ENCODE measurements at places on chromosomes 16 and 17.

DNA sequence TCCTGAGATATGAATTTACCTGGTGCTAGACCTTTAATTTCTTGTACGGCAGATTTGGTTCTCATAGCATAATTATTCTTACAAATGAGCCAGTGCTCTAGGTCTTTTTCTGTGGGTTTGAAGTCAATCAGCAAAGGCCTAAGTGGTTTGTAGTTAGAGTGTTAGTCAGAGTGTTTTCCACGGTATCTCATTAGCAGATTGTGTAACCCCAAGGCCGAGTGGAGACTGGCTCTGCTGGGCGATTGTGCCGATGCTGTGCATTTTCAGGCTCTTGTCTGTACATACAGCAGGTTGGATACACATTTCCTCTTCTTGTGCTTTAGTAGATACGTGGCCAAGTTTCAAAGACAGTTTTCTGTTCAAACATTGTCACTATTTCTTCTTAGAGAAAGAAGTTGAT, 78.6 kb upstream of the CA10 start:
- DNase-seq = no peak

DNA sequence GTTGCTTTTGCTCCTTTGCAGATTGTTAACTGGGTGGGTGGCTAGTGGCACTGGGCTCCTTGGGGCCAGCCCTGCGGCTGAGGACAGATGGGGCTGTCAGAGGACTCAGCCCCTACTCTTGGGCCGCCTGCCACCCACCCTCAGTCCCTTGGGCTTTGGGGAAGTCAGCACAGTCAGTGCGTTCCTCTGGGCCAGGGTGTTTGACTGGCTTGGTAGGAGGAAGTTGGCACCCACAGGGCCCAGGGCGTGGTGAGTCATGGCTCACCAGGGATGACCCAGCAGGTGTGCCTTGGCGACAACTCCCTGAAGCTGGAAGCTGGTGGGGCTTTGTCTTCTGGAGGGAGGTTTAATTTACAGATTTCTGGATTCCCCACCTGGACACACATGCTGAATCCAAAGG, 32.4 kb downstream of the HAPSTR1 start:
- no peak for DNase-seq

DNA sequence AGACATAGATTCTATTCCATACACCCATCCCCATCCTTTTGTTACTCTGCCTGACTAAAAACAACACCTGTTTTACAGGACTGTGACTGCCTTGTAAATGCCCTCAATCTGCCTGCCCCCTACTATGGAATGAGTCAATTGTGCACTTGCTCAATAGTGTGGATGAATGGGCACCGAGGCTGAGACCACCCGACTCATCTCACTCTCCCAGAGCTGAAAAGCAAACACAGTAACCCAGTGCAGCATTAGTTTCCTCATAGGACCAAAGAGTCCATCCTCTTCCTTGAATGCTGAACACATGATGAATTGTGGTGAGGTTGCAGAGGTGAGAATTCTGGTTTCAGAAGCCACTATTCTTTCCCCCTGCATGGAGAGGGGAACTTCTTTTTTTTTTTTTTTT, 233.7 kb downstream of the ZFHX3 start:
- no peak for DNase-seq

- no peak for DNase-seq
Observed at GRCh38 chr16:70589998-70590471, 56.3 kb upstream of the IL34 start.

GRCh38 chr17:58308173-58308984, 20.2 kb downstream of the TSPOAP1 start:
- no peak for DNase-seq

DNA sequence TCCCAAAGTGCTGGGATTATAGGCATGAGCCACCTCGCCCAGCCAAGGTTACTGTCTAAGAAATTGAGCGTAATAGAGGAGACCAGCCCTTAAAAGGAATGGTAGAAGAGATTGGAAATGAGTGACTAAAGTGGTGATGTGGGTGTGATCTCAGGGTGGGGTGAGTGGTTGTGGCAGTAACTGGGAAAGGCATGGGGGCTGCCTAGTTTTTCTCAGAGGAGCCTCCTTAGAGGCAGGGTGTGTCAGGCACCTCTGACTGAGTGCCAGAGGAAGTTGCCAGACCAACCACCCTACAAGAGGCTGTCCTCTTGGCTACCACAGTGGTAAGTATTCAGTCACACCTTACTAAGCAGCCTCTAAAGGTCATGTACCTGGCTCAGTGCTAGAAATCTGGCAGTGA, 8.9 kb downstream of the DUS2 start:
- no peak for DNase-seq

DNA sequence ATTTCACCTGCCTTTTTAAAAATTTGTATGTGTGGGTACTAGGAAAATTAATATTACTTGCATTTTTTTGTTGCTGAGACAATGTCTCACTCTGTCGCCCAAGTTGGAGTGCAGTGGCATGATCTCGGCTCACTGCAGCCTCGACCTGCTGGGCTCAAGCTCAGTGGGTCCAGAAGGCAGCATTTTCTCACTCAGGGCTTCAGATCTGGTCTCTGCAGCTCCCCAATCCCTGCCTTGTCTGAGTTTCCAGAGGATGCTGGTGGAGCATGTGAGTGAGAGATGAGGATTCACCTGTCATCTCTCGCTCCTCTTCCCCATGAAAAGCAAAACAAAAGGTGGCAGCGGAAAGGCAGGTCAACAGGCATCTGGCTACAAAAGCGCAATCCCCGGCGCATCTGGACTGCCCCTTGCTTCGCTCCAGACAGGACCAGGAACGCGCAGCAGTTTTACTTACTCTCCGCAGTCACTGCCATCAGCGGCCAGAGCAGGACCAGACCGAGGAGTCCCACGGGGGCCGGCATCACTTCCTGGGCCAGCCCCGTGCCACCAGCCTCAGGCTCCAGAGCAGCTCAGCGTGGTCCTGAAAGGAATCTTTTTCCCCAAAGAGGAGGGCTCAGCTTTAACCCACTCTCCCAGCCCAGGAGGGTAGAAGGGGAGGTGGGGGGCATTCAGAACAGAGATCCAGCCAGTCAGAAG, 59.9 kb downstream of the LITAF start:
- no peak for DNase-seq

DNA sequence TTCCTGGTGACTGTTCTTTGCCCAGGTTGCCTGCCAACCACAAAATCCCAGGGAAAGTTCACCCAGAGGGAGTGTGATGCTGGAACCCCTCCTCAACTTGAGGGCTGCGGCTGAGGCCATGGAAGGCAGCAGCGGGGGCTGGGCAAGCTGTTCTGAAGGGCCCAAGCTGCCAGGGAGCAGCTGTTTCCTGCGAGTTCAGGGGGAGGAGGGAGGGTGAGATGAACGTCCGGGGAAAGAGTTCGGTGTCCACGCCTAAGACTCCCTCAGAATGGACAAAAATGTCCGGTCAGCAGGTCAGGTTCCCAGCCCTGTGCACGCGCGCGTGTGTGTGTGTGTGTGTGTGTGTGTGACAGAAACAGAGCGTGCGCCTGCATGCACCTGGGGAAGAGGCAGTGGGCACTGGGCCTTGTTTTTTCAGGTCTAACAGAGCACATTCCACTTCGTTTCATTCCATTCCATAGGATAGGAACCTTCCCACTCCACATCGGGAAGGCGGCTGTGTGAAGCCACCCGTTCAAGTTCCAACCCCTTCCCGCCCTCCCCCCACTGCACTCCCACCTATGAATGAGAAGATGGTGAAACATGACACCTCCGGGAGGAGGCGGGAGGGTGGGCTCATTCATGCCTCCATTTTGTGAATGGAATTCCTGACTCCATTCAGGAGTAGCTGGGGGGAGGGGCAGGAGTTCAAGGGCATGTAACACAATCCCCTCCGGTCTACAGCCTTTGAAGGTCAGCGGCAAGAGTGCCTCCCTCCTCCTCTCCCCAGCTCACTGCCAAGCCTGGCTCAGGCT, 15.7 kb downstream of the ETV4 start:
- DNase-seq = peak; percentile 38

DNA sequence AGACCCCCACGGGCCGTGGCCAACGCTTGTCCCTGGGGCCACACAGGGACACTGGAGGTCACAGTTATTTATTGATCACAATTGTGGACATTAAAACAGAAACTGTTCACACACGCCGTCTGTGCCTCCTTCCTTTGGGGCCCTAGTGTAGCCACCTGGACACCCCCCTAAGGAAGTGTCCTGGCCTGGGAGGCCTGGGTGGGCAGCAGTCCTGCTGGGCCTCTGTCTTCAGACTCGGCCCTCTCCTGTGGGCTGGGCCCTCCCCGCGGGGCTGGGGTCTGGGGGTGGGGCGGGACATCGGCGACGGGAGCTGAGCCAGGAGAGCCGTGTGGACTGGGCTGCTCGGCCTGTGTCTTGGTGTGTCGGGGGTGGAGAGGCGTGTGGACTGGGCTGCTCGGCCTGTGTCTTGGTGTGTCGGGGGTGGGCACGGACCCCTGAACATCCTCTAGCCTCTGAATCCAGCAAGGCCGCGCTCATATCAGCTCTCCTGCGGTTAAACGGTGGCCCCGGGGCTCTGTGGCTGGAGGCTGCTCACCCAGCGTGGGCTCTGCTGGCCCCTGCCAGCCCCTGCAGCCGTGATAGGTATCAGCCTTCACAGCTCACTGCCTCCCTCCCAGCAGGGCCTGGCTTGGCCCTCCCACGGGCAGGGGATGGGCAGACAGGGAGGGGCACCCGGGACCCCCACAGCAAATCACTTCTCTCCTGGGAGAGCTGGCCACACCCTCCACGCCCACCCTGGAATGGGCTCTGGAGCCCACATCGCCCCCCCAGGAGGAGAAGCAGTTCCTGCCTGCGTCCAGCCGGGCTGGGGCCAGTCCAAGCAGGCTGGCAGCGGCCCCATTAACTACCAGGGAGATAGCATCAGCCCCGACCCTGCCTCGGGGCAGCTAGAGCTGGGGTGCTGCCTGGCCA, 1.1 kb upstream of the NHLRC4 start:
- DNase-seq = no peak

- peak; percentile 67 for DNase-seq
Observed at GRCh38 chr17:39769974-39770587, 32.3 kb downstream of the GRB7 start.

GRCh38 chr16:14036889-14037288, 34.2 kb upstream of the MRTFB start:
- no peak for DNase-seq

DNA sequence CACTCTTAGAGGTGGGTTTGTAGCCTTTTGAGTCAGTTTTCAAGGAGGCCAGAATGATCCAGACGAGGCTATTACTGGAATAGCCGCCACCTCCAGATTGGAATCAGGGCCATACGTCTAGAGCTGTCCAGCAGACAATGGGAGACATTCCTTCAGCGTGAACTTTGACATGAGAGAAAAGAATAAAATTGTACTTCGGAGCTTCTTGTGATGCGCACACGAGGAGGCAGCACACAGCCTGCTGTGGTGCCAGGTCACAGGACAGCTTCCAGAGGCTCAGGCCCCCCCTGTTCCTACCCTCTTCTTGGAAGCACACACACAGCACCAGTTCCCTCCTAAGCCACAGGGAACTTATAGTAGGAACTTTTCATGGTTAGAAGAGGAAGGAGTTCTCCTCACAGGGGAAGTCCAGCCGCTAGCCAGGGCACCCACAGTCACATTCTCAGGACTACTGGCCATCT, 81.0 kb downstream of the VPS53 start:
- no peak for DNase-seq

DNA sequence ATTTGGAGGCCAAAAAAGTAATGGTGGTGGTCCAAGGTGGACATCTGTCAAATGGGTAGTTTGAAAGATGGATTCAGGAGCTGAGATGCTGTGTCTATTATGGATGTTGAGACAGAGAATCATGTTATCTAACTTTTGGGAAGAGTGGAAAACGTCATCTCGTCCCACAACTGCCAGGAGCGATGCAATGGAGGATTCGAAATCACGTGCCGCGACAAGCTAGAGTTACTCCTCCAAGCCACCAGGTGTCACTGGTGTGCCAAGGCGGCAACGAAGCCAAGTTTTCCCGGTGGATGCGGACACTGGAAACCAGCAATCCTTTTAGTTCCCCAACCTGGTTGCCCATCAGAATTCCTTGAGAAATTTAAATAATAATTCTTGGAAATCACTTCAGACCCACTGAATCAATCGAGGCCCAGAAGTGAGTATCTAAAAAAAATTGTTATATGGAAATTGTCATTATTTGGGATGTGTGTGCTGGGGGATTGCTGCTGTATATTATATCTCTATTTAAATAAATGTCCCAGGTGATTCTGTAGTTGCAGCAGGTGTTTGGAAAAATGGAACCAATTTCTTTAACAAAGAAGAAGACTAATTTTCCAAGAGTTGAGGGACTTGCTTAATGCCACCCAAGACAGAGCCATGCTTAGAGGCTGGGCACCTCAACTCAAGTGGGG, 206.1 kb downstream of the HAPSTR1 start:
- DNase-seq = no peak

GRCh38 chr17:48503747-48504146, 27.1 kb downstream of the HOXB1 start:
- no peak for DNase-seq

- no peak for DNase-seq
Observed at GRCh38 chr16:69747115-69747514, 7.6 kb downstream of the NOB1 start.

GRCh38 chr16:19853742-19854542, 30.7 kb downstream of the GPRC5B start:
- no peak for DNase-seq

DNA sequence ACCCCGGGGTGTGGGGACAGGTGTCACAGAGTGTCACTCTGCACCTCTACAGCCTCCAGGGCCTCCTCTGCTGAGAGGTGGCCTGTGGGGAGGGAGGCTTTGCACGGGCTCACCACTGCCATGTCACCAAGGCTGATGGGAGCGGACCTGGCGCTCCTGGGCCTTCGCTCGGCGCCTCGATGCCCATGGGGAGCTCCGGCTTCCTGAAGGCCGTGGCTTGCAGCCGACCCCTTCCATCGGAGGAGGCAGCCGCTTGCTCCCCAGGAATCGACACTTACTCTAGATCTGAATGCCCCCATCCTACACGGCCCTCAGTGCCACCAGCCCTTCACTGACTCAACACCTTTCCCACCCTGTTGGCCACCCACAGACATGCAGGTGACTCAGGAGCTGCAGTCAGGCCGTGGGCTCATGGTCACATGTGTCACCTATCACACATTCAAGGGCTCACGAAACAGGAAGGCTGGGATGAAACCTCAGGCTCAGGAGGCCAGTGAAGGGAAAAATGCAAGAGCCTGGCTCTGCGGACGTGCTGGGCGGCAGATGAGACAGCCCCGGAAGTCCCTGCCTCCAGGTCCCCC, 11.9 kb downstream of the LGALS3BP start:
- DNase-seq = no peak

DNA sequence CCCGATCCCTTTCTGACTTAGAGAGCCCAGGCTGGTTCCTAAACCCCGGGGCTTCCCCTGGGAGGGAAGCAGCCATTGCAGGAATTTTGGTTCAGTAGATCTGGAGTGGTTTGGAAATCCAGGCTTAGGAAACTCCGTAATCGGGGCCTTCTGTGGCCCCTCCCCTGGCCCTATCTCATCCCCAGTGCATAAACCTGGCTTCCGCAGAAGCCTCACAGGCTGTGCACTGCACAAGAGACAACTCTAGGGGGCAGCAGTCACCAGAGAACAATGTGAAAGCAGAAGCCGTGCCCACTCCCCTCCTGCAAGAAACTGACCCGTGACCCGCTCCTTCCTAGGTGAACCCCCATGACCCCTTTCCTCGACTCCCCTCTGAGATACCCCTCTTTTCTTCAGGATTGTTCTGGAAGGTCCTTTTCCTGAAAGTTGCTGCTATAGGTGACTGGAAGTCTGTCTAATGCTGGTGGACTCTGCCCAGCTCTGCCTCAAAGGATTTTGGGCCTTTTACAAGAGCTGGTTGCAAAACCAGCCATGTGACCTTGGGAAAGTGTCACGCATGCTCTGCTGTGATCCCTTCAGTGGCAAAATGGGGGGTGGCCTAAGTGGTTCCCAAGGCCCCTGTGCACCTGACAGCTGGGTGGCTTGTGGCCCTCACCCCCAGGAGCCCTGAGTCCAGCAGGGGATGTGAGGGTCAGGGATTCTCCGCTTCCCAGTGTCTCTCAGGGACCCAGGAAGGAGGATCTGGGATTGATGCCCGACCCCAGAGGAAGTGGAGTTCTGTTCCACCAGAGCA, 14.4 kb downstream of the GUCY2D start:
- no peak for DNase-seq

Measured in NCI-H774 (cell line).